SK-N-MC (cell line): ENCODE measurements at places on chromosomes 11 and 22.

DNA sequence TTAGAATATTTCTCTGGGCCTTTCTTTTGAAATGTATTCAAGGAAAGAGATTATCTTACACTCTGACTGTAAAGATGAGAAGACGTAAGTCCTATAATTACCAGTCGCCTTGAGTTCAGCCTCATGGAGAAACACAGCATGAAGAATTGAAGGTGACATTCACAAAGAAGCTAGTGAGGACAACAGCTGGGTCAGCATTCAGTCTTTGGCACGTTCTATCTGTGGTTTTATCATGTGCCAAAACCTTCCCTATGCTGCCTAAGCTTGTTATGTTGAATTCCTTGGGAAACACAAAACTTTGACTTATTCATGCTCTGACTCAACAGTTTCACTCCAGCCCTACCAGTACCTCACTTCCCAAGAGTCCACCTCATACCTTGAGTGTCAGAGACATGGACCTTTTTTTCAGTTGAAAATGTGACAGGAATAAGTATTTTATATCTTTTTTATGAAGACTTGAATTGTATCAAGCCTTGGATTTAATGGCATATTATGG lies 198.8 kb upstream of the KIRREL3 start:
- DNase-seq, result no peak

DNA sequence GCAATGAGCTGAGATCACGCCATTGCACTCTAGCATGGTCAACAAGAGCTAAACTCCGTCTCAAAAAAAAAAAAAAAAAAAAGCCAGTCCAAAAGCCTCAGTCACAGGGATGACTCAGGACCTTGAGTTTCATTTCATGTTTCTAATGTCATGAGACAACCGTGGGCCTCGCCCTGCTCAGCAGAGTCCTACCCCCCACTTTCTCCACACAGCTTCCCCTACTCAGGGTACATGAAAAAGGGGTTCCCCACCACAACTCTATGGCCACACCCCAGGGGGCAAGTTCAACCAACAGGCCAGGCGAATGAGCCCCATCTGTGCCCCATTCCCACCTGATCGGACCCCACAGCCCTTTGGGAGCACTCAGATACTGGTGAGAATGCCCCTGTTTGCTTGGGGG lies 24.3 kb upstream of the ADA2 start:
- no peak for DNase-seq

GRCh38 chr22:46970411-46971098 lies 208.1 kb downstream of the TBC1D22A start:
- no peak for DNase-seq

- DNase-seq, result no peak
These were observed 4.4 kb downstream of the TP53I11 start for GRCh38 chr11:44946263-44946662.

DNA sequence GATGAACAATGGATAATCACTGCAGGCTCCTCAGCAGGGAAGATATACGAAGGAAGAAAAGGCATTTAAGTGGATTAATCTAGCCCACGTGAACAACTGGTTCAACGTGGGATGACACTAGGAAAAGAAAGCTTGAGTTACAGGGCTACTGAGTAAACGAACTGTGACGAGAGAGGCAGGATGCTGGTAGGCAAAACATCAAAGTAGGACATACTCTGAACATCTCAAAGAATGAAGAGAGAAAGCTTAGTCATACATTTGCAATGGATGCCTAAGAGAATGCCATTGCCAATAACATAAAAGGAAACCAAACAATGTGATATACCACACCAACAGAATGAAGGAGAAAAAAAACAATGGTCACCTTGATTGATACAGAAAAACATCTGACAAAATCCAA lies 12.9 kb downstream of the USP28 start:
- no peak for DNase-seq

GRCh38 chr11:4539603-4540219 lies 5.3 kb upstream of the OR52M1 start:
- no peak for DNase-seq

DNA sequence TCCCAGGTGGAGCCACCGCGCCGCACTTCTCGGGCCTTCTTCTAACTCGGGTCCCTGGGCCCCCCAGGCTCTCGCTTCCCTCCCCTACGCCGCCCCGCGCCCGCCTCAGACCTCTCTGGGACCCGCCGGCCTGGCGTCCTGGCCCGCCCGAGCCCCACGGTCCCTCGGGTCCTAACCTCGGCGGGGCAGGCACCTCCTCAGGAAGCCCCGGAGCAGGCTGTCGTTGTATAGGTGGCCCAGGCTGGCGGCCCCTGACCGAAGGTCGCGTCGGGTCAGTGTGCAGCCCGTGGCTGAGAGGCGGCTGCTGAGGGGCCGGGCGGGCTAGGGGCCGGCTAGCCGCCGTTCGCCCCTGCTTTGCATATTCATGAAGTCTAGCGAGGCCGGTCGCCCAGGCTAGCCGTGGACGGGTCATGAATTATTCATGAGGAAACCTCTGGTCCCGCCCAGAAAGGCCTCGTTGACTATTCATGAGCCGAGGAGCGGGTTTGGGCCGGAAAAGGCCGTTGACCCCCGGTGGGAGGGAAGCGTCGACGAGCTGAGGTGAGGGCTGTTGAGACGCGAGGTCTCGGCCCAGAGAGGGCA lies at the start of gene HORMAD2:
Gene HORMAD2, plus strand, starts transcription at position 513 of the 582 bp plus-strand sequence. CDS start 13,489 bp downstream, outside the sequence.
- no peak for DNase-seq

DNA sequence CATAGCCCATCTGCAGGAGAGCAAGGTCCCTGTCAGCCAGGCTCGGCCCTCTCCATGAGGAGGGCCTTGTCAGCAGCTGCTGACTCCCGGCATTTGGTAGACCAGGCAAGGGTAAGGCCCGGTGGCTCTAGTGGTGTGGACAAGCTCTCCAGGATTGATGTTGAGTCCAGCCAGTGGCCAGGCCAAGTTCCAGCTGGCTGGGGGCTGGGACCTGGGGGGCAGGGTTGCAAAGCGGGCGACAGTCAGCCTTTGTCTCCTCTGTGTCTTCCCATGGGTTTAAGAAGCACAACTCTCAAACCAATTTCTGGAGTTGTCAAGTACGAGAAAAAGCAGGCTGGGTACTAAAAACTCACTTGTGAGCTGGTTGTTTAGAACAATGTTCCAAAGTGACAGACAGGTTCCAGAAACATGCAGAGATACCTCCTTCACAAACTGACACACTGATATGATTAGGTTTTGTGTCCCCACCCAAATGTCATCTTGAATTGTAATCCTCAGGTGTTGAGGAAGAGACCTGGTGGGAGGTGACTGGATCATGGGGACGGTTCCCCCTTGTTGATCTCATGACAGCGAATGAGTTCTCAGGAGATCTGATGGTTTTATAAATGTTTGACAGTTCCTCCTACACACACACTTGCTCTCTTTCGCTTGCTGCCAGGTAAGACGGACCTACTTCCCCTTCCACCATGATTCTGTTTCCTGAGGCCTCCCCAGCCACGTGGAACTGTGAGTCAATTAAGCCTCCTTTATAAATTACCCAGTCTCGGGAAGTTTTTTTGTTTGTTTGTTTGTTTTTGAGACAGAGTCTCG lies 52.3 kb upstream of the SERPIND1 start:
- DNase-seq, result no peak

DNA sequence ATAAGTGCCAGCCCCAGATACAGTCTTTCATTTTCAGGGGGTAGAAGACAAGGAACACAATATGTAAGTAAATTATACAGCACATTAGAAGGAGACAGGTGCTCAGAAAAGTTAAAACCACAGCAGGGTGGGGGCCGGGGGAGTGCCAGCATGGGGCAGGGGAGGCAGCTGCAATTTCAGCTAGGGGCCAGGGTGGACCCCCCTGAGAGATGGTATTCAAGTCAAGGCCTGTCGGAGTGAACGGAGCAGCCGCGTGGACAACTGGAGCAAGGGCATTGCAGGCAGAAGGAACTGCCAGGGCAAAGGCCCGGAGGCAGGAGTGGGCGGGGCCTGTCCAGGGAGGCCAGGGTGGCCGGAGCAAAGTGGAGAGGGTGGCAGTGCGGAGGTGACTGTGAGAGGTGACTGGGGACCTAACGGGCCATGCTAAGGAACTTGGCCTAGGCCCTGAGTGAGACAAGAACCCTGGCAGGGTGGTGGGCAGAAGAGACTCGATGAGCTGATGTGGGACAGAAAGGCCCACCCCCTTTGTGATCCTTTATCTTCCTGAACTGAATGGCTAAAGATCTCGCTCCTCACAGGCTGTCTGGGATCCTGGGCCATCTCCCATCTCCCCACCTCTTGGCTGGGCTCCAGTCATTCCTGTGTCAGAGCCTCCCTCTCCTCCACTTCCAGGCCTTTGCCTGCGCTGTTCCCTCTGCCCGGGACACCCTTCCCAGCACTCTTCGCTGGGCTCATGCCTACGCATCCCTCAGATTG lies 22.4 kb upstream of the FLRT1 start:
- no peak for DNase-seq

DNA sequence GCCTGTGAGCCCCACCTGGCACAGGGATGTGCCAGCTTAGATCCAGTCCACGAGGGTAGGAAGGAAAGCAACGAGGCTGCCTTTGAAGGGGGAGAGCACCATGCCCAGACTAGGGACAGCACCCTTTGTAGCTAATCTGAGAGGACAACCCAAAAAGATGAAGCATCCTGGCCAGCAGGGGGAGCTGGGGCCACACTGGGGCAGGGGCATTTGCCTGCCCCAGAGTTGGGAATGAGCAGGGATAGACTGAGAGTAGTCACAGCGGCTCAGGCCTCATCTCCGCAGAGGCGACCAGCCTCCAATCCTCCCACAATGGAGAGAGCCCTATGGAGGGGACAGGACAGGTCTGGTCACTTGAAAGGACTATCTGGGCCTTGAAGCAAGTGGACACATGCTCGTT lies 16.4 kb downstream of the LMO1 start:
- no peak for DNase-seq

GRCh38 chr11:119942583-119943297 lies 195.2 kb downstream of the TRIM29 start:
- DNase-seq, result no peak

- no peak for DNase-seq
These were observed 185.5 kb downstream of the MN1 start for GRCh38 chr22:27616033-27616432.

- no peak for DNase-seq
These were observed 1641.1 kb downstream of the FAM181B start for GRCh38 chr11:81092522-81092921.

- DNase-seq, result no peak
These were observed 8.3 kb downstream of the SMTN start for GRCh38 chr22:31089160-31090100.

- DNase-seq, result no peak
These were observed 48.4 kb upstream of the MUC15 start for GRCh38 chr11:26620282-26621045.

- no peak for DNase-seq
These were observed 15.9 kb downstream of the RTN4RL2 start for GRCh38 chr11:57476047-57476756.

DNA sequence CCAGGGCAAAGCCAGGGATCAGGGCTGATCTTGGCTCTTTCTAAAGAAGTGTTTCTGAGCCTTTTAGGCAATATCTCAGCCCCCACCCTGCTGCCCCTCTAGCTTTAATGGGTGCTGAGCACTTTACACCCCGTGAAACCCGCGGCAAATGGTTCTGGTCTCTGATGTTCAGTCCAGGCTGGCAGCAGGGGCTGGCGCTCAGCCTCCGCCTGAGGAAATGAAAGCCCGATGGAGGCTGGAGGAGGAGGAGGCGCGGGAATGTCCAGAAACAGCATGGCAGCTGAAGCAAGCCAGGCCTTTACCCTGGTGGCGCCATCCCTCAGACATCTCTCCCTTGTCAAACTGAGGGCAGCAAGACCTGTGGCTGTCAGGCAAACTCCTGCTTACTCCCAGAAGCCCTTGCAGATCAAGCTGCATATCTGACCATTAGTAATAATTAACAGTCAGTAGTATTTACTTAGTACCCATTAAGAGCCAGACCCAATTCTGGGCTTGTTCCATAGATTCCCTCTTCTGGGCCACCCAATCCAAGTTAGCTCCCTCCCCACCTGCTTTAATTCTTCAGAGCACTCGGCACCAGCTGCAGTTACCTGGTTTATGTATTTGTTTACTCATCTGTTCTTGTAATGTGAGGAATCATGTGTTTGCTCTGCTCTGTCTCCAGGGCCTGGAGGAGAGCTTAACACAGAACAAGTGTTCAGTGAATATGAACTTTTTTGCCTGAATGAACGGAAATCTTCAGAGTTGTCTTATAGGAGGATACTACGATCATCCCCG lies 15.0 kb upstream of the ALX4 start:
- no peak for DNase-seq

DNA sequence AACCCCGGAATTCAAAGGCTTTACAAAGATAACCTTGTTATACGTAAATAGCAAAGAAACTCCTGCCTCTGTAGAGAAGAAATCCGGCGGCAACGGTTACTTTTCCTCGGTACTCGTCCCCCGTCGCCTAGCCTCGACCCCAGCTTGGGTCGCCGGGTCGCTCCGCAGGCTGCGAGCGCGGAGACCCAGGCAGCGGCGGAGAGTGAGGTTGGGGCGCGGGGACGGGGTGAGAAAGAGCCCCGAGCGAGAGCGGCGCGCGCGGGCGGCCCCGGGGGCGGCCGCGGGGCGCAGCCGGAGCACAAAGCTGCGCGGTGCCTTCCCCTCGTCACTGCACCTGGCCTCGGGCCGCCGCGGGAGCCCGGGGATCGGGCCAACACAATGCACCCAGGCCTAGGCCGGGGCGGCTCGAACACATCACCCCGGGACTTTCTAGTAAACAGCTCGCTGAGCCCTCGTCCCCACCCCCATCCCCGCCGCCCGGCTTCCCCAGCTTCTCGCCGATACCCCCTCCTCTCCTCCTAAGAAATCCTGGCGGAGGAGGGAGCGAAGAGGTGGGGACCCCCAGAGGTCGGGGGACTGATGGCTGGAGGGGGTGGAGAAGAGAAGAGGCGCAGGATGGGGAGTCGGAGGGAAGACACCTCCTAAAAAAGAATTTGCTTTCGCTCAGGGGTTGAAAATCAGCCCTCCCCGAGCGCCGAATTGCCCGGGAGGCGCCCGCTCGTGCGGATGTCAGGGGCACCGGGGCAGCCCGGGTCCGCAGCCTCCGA lies 845 bp downstream of the MPPED2 start:
- DNase-seq, result no peak

DNA sequence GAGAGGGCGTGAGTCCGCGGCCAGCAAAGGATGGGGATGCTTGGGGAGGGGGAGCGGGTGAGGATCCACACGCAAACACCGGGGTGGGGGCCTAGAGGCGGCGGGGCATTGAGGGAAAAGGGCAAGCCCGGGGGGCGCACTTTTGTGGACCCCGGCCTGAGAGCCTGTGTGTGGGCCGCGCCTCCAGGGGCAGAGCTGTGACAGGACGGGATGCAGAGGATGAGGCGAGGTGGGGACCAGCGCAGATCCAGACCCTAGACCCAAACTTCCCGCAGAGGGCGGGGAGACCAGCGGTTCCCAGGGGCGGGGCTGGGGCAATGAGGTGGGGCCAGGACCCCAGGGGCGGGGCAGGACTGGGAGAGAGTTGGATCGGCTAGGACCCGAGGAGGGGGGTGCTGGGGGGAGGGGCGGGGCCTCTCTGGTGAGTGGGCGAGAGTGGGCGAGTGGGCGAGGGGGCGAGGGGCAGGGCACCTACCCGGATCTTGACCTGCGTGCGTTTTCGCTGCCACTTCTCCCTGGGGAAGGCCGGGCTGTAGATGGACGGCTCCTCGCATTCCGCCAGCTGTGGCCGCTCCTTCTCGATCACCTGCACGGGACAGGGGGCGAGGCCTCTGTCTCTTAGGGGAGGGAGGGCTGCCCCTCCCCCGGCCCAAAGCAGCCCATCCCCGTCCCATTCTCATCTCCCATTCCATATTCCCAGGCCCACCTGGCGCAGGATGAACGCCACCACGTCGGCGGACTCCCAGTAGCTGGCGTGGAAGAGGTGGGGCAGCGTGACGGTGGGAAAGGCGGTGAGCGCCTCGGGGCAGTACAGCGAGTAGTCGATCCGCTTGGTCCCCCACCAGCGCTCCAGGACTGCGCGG lies 10.6 kb downstream of the PITPNM1 start:
- DNase-seq, result no peak

- no peak for DNase-seq
These were observed 326.3 kb downstream of the ETS1 start for GRCh38 chr11:128261011-128261421.
